ENCODE measurements at places on chromosomes 7 and 10. TPM values are rescaled to one million over a fixed set of nuclear protein-coding genes. Genes with fewer than 3 reads are reported as not detected.
A peak's percentile ranks its signal among the peaks of the same experiment; 100 is the strongest.

CPN1 gene
- 0.66 TPM for total RNA-seq

GRCh38 chr7:150340024-150340749 lies 1.2 kb downstream of the RARRES2 start:
- H3K36me3 ChIP-seq = peaks cover 31% of the 10 kb centered on the region
- peak overlapping the region; percentile 87 for H3K4me3 ChIP-seq
- H3K4me1 ChIP-seq = peaks cover 61% of the 10 kb centered on the region
- peaks cover 34% of the 10 kb centered on the region for H3K27me3 ChIP-seq

GRCh38 chr7:136877990-136878389 lies 9.5 kb downstream of the CHRM2 start:
- H3K4me3 ChIP-seq = no peak overlapping the region
- no peaks in the 10 kb centered on the region for H3K36me3 ChIP-seq
- peaks cover 14% of the 10 kb centered on the region for H3K27me3 ChIP-seq
- H3K4me1 ChIP-seq = peaks cover 70% of the 10 kb centered on the region
- H3K27ac ChIP-seq = no peak overlapping the region

- no peak overlapping the region for H3K27ac ChIP-seq
- DNase-seq = no peak
- peaks cover 12% of the 10 kb centered on the region for H3K4me1 ChIP-seq
- H3K4me3 ChIP-seq = no peak overlapping the region
- no peaks in the 10 kb centered on the region for H3K27me3 ChIP-seq
Measured at GRCh38 chr10:11684717-11685645, 57.2 kb upstream of the ECHDC3 start.

- H3K27me3 ChIP-seq = no peaks in the 10 kb centered on the region
- H3K36me3 ChIP-seq = peaks cover 6% of the 10 kb centered on the region
- H3K4me1 ChIP-seq = peaks cover 23% of the 10 kb centered on the region
Measured at GRCh38 chr7:118626739-118627138, 402.2 kb downstream of the ANKRD7 start.

DNA sequence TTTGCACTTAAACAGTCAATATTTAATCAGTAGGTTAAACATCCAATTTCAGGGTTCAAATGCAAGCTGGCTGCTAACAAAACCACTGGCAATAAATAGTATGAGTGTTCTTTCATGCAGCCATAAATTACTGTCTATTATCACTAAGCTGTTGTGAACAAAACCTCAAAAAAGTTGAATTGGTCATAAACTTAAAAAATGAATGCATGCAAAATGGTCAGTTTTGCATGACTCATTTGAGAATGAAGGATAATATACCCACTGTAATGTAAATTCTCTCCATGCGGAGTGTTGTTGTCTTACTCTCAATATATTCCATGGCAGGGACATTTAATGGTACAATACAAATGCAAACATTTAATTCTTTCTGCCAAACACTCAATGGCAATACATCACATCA lies 226.4 kb downstream of the MAGI2 start:
- no peak overlapping the region for H3K4me3 ChIP-seq
- H3K36me3 ChIP-seq = no peaks in the 10 kb centered on the region
- H3K4me1 ChIP-seq = peaks cover 32% of the 10 kb centered on the region

CFTR gene
- total RNA-seq = 0.89 TPM

GRCh38 chr7:106139265-106140251 lies 27.4 kb upstream of the SYPL1 start:
- no peaks in the 10 kb centered on the region for H3K36me3 ChIP-seq
- peak overlapping the region; percentile 67 for H3K27ac ChIP-seq
- H3K4me1 ChIP-seq = peaks cover 24% of the 10 kb centered on the region
- no peak overlapping the region for H3K4me3 ChIP-seq

GRCh38 chr10:131513445-131513844 lies 201.9 kb upstream of the TCERG1L start:
- DNase-seq = no peak
- peaks cover 5% of the 10 kb centered on the region for H3K27me3 ChIP-seq
- no peaks in the 10 kb centered on the region for H3K4me1 ChIP-seq
- H3K27ac ChIP-seq = no peak overlapping the region
- H3K36me3 ChIP-seq = peaks cover 64% of the 10 kb centered on the region
- no peak overlapping the region for H3K4me3 ChIP-seq

ADIRF gene
- total RNA-seq = 1.0 TPM

ODAD2 gene
- 4.1 TPM for total RNA-seq

DNA sequence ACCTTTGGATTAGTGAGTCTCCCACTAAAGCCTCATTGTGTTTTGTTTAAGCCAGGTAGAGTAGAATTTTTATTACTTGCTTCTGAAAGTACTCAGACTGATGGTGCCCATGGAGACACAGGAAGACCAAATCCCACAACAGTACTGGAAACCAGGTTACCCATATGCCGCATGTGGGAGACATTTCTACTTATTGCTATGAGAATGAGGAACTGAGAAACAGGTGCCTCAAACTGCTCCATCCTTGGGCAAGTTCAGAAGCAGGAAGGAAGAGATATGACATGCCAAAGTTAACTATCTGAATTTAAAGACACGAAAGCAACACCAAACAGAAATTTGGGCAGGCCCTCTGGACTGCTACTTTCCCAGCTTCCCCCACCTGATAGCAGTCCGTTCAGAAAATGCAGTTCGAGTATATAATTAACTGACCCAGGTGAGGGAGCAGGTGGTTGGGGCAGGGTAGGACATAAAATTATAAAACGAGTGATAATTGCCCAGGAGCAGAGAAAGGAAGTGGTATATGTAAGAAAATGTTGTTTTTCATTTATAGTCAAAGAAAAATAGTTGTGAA lies 382.3 kb upstream of the MTPN start:
- H3K36me3 ChIP-seq = no peaks in the 10 kb centered on the region
- H3K27me3 ChIP-seq = no peaks in the 10 kb centered on the region
- H3K4me3 ChIP-seq = no peak overlapping the region
- no peak for DNase-seq
- H3K27ac ChIP-seq = no peak overlapping the region

ZFYVE27 gene
- total RNA-seq = 26.9 TPM

- H3K36me3 ChIP-seq = no peaks in the 10 kb centered on the region
- no peak overlapping the region for H3K4me3 ChIP-seq
- H3K4me1 ChIP-seq = peaks cover 4% of the 10 kb centered on the region
- H3K27me3 ChIP-seq = 0 out of 2 replicates have a peak, but pooled peaks cover 4% of the 10 kb centered on the region
- H3K27ac ChIP-seq = no peak overlapping the region
Measured at GRCh38 chr10:113987805-113988204, 55.9 kb upstream of the ADRB1 start.

DNA sequence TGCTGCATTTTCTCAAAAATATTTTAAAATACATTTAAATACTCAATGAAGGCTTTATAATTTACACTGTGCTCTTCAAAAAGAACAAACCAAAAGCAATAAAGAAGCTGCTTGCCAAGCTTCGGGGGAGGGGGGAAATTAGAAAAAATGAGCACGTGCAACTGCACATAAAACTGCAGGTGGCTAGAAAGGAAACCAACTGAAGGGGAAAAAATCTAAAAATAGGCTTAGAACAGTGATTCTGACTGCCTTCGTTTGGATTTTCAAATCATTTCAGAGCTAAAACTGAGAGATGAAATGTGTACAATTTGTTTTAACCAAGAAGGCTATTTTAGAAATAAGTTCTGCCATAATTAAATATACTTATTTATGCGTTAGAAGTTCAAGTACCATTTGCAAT lies 61.4 kb downstream of the ABI1 start:
- DNase-seq = no peak
- no peaks in the 10 kb centered on the region for H3K27me3 ChIP-seq
- H3K36me3 ChIP-seq = peaks cover 27% of the 10 kb centered on the region
- H3K4me1 ChIP-seq = peaks cover 23% of the 10 kb centered on the region
- H3K4me3 ChIP-seq = no peak overlapping the region
- no peak overlapping the region for H3K27ac ChIP-seq

DNA sequence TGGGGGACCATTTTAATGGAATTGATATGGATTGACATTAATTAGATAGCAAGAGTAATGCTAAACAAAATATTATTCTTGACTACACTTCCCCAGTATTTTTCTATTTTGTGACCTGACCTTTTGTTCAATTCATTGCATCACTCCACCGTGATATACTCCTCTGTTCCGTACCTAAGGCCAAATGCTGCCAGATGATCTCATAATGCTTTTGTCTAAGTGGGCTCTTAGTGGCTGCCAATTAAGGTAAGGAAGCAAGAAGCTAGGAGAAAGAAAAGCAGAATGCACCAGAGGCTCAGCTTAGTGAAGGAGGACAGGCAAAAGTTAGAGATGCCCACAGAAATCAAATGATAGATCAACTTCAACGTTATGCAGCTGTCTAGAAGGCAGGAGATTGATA lies 36.4 kb downstream of the FEZF1 start:
- DNase-seq = no peak
- H3K36me3 ChIP-seq = no peaks in the 10 kb centered on the region
- H3K4me3 ChIP-seq = no peak overlapping the region

- no peaks in the 10 kb centered on the region for H3K27me3 ChIP-seq
- no peaks in the 10 kb centered on the region for H3K36me3 ChIP-seq
- H3K4me1 ChIP-seq = no peaks in the 10 kb centered on the region
- H3K27ac ChIP-seq = no peak overlapping the region
- no peak overlapping the region for H3K4me3 ChIP-seq
- DNase-seq = no peak
Measured at GRCh38 chr10:22370320-22370719, 25.0 kb downstream of the SPAG6 start.

DNA sequence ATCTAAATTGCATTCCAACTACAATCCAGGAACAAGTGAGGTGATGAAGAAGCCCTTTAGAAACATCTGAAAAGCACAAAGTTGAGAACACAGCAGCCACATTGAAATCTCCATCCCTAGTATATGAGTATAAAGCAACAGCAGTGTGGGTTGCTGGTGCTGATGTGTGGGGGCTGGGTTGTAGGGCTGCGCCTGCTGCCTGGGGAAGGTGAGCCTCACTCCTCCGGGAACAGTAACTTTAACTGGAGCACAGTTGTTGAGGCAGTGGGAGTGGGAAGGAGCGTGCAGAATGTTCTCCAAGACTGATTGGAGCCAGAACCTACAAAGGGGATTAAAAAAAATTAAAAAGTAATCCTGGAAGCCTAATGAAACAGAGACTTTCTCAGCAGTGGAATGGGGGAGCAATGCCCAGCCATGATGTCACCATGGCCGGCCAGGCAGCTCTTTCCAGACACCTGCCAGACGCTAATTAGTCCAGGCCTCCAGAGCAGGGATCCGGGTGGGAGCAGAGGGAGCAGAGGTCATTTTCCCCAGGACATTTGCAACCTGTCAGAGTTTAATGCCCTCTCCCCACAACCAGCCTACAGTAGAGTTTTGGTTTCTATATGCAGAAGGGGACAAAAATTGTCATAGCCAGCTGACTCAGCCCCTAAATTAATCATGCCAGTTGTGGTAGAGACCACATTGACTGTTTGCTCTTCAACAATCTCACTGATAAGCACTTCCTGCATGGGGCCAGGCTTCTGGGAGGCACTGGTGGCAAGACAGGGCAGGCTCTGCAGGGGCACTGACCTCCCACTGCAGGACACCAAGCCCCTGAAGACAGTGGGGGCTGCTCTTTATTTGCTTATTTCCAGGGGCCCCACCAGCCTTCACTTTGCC lies 133.0 kb upstream of the ZNF32 start:
- no peak for DNase-seq
- H3K27ac ChIP-seq = no peak overlapping the region
- H3K36me3 ChIP-seq = no peaks in the 10 kb centered on the region
- no peaks in the 10 kb centered on the region for H3K4me1 ChIP-seq

HMX3 gene
- total RNA-seq = not detected

JCAD gene
- total RNA-seq = 2.2 TPM

DNA sequence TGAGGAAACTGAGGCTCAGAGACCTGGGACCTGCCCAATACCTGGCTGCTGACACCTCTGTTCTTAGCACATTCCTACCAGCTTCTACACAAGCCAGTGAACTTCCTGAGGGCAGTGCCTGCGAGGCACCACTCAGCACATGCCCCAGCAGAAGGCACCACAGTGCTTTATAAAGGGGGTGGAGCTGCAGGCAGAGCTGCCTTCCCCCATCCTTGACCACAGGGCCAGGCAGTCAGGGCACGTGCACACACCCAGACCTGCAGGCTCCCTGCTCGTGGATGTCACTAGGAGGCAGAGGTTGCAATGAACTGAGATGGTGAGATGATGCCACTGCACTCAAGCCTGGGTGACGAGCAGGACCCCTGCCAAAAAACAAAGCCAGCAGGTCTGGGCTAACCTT lies 39.2 kb upstream of the TUBB8 start:
- peaks cover 6% of the 10 kb centered on the region for H3K27me3 ChIP-seq
- peaks cover 6% of the 10 kb centered on the region for H3K4me1 ChIP-seq
- no peak overlapping the region for H3K27ac ChIP-seq
- no peak for DNase-seq
- H3K4me3 ChIP-seq = no peak overlapping the region
- H3K36me3 ChIP-seq = no peaks in the 10 kb centered on the region

SPAG6 gene
- not detected for total RNA-seq

ITGB8 gene
- total RNA-seq = 1.8 TPM

- 0 out of 2 replicates have a peak overlapping the region, but pooled peaks have one; percentile 36 for H3K27ac ChIP-seq
- H3K4me1 ChIP-seq = peaks cover 12% of the 10 kb centered on the region
- 0 out of 2 replicates have a peak, but pooled peaks cover 3% of the 10 kb centered on the region for H3K36me3 ChIP-seq
- H3K27me3 ChIP-seq = no peaks in the 10 kb centered on the region
Measured at GRCh38 chr7:130887182-130887956, 153.4 kb upstream of the KLF14 start.

CDC14C gene
- not detected for total RNA-seq

DNA sequence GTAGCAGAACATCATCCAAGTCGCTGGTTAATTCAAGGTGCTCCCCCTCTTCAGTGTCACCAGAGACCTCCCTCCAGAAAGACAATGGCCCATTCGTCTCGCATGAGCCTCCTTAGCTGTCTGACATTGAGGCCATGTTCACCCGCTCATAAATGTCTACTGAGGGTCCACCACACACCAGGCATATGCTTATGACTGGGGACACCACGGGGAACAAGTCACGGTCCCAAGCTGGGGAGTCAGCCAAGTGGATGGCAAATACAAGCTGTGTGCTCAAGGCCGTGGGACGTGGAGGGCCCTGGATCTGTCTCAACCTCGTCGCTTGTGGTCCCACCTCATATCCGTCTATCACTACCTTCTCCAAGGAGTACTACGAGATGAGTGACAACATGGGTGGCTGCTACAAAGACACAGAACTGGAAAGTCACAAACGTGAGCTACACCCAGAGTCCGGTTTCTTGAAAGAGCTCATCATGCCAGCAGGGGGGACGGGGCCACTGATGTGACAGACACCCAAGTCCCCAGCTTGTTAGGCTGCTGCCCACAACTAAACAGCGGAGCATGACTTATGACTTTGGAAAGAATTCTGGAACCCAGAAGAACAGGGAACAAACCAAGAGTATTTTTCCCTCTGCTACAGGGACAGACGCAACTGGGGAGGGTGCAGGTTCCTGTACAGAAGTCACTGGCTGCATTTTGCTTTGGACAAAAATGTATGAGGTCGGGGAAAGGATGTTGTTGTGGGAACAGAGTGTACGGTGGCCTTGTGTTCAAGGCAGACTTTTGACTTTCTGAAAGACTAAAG lies 189.6 kb downstream of the COBL start:
- no peaks in the 10 kb centered on the region for H3K27me3 ChIP-seq
- H3K36me3 ChIP-seq = peaks cover 3% of the 10 kb centered on the region
- H3K27ac ChIP-seq = no peak overlapping the region
- H3K4me3 ChIP-seq = no peak overlapping the region
- H3K4me1 ChIP-seq = peaks cover 16% of the 10 kb centered on the region

SLC29A4 gene
- 11.8 TPM for total RNA-seq
